ENCODE measurements at places on chromosomes 4 and X.

GRCh38 chr4:25727711-25728493 is 72.3 kb downstream of the SLC34A2 start:
- no peak for DNase-seq

GRCh38 chr4:168646001-168646768 is 149.3 kb downstream of the PALLD start:
- no peak for DNase-seq

- peak; percentile 41 for DNase-seq
Measured at GRCh38 chr4:99361268-99361898, 8.8 kb upstream of the ADH1C start.

DNA sequence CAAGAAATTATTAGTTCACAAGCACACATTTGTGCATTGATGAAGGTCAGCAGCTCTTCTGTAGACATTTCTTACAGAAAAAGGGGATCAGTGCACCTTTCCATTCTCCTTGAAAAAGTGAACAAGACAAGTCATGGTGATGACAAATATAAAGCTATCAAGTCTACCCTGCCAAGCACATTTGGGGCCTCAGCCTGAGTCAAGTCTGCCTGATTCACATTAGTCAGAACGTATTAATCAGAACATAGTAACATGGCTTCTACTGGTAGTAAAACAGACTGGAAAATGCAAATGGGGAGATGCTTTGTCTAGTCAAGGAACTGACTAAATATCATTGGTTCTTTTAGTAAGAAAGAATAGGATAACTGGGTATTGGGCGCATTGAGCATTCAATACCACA is 2305.1 kb downstream of the PCDH7 start:
- no peak for DNase-seq

DNA sequence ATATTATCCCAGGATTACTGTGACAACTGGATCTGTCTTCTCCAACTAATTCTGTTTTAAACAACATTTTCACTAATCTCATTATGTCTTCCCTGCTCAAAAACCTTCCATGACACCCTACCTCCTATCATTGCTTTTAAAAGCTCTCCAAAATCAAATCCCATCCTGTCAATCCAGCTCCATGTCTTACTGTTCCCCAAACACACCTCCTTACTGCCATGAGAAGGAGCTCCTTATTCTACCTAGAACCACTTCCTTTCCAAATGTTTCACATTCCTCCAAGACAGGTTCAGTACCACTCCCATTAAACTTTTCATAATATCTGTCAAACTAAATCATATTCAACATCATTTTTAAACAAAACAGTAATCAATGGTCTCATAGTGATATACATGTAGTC is 66.9 kb upstream of the WDR17 start:
- DNase-seq: no peak

- peak; percentile 85 for DNase-seq
Measured at GRCh38 chr4:2794486-2795299, 1.8 kb downstream of the SH3BP2 start.

DNA sequence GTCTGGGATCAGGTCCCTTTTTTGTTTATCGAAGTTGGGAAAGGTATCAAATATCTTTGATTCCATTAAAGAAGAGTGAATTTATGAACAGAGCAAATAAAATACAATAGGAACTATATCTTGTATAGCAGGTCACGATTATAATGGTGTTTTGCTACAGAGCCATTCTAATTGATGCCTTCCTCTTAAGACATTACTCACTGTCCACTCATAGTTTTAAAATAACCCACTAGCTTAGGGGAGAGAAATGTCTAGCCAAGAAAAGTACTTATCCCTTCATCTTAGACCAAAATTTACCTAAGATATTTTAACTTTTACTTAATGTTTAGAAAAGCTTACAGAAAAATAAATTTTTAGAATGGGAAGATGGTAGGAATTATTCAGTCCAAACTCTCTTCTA is 112.0 kb upstream of the PABPC4L start:
- no peak for DNase-seq

- DNase-seq: no peak
Measured at GRCh38 chr4:64000241-64000640, 409.0 kb downstream of the TECRL start.

- DNase-seq: no peak
Measured at GRCh38 chr4:171288816-171289432, 524.3 kb upstream of the GALNTL6 start.

DNA sequence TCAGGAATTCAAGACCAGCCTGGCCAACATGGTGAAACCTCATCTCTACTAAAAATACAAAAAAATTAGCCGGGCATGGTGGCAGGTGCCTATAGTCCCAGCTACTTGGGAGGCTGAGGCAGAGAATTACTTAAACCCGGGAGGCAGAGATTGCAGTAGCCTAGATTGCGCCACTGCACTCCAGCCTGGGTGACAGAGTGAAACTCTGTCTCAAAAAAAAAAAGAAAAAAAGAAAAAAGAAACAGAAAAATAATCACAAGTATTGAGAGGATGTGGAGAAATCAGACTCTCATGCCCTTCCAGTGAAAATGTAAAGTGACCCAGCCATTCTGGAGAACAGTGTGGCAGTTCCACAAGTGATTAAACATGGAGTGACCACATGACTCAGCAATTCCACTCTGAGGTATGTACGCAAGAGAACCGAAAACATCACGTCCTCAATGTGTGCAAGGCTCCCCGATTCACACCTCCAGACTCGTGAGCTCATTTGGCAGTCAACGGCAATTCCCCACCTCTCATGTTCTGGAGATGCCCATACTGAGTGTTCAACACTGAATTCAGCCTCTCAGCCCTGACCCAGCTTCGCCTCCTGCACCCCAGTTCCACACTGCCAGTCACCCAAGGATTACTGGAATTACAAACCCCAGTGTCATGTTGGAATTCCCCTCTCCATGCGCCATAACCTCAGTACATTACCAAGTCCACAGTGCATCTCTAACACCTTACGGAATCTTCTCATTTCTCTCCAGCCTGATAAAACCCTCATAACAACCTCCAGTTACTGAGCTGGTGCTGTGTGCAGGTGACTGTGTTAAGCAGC is 21.1 kb downstream of the ACOX3 start:
- no peak for DNase-seq

DNA sequence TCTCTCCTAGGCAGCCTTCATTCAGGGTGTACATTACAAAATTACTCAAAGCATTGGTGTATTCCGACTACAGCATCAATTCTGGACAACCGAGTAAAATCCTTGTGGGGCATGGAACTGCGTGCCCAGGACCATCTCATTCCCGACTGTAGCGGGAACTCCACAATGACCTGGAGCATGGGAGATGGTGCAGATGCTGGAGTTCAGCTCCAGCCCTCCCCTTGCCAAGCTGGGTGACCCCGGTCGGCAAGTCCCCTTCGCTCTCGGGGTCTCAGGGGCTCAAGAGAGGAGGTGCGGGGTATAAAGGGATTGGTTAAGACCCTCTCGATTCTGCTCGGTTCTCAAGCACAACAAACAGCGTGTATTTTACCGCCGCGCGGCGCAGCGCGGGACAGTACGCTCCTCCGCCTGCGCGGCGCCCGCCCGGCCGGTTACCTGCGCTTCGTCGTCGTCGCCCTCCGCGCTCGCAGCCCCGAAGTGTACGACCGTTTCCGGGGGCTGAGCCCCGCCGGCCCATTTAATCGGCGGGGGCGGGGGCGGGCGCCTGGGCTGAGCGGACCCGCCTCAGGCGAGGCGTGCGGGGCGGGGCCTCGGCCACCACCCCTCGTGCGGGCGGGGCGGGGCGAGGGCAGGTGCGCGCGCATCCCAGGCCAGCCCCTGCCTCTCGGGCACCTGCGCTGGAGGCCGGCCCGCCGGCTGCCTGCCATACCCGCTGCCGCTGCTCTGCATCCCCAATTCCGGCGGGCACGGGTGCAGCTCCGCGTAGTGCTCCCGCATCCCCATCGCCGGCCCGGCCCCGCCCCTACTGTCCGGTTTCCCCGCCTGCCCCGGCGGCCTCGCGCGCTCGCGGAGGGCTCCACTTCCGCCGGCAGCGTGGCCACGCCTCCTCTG is at the start of gene G6PD:
TSS of gene G6PD (minus strand) at position 493 of the 891 bp plus-strand sequence. CDS start 691 bp downstream, outside the sequence.
- peak; percentile 37 for DNase-seq

- DNase-seq: no peak
Measured at GRCh38 chr4:151436093-151436518, 27.1 kb downstream of the FHIP1A start.

Data from AG10803 (cell line).